ENCODE measurements at places on chromosomes 1 and 21.
A peak's percentile ranks its signal among the peaks of the same experiment; 100 is the strongest.

- DNase-seq, result no peak
These were observed 41.7 kb downstream of the COL24A1 start for GRCh38 chr1:86114816-86115400.

- DNase-seq, result no peak
These were observed 21.0 kb upstream of the LORICRIN start for GRCh38 chr1:153238527-153238926.

DNA sequence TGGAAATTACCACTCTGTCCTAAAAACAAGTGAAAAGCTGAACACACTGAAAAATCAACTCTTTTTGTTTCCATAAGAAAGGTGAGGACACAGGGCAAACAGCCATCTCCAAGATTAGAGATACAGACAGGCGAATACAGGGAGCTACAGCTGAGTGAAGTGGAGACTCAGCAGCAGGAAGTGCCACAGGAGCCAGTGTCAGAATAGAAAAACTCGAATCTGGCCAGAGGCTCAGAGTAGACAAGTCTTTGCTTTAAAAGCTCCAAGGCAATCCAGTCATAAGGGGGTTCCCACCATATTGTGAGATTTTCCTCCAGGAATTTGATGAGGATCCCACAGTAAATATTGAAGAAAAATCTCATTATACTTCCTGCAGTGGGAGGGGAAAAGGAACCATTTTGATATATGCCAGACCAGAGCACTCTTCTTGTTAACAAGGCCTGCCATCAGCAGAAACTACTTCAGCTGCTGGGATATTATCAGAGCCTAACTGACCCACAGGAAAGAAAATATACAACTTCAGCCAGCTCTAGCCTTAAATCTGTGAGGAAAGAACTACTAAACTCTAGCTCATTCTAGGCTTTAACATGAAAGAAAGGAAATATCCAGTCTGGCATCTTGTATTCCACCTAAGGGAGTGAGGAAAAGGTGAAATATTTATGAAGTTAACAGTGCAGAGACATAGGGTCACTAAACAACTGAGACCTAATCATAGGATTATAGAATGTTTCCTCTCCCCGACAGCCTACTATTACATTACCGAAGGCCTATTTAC, 256.2 kb upstream of the OLFM3 start:
- no peak for DNase-seq

- DNase-seq, result no peak
These were observed 28.0 kb downstream of the ARHGAP29 start for GRCh38 chr1:94209425-94209824.

DNA sequence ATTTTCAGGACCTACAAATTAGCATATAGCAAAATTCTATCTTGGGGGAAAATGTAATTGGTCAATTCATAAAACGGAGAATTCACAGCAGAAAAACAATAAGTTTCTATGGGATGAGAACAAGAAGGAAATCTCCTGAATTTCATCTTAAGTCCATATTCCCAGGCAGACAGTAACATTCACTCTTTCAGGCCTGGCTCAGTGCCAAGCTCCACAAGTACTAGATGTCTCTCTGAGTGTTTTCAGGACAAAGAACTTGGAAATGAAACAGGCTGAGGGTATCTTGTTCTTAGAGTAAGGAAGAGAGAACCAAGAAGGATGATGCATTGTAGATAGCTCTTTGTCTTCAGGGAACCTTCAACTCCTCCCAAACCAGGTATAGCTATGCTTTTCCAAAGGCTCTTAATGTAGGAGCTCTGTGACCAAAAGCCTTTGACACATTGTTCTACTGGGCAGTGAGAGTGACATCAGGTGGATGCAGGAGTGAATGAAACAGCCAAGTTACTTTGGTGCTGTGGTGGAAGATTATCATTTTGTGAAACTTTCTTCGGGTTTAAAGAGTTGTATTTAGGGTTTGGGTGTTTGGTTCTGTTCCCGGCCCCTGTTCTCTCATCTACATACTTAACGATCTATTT, 298.3 kb downstream of the GPATCH2 start:
- no peak for DNase-seq

GRCh38 chr1:158203693-158204457, 23.2 kb downstream of the CD1D start:
- DNase-seq, result peak; percentile 47

GRCh38 chr1:186730951-186731729, 50.9 kb upstream of the PTGS2 start:
- no peak for DNase-seq

DNA sequence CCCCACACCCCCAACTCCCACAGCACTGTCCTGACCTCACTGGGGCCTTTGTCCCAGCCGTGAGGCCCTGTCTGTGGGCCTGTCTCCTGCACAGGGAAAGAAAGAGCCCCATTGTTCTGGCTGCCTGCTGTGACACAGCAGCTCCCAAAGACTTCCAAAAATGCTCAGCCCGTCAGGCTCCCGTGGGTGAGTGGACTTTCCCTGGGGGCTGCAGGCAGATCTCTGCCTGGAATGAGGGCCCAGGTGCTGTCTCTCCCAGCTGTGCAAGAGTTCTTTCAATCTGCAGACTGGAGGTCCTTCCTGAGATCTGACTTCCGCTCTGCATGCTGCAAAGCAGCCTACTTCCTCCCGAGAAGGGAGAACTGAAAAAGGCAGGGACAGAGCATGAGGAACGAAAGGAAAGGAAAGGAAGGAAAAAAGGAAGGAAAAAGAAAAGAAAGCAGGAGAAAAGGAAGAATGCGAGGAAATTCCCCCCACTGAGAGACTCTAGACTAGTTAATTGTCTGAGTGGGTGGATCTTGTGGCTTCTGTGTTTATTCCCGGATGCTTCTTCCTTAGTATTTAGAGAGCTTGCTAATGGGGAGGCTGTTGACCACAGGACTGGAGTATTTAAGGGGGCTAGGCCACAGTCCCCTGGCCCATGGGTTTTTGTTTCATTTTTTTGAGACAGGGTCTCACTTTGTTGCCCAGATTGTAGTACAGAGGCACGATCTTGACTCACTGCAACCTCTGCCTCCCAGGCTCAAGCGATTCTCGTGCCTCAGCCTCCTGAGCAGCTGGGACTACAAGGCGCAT, 15.0 kb downstream of the NES start:
- no peak for DNase-seq
